ENCODE measurements at places on chromosomes 6 and 20.

DNA sequence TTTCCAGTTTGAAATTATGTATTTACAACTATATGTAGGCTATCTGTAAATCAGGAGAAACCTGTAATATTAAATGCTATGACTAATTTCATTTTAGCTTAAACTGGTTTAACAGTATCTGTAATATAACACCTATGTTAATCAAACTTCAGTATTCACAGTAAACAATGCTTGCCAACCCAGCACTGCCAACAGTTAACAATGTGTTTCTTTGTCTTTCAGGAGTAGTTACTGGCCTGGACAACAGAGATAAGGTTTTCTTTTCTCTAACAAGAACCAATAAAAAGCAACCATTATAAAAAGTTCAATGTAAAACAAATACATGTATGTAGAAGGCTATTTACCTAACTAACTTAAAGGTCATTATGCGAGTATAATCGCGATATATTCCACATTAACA lies 158.8 kb downstream of the CDK19 start:
- no peak for DNase-seq

DNA sequence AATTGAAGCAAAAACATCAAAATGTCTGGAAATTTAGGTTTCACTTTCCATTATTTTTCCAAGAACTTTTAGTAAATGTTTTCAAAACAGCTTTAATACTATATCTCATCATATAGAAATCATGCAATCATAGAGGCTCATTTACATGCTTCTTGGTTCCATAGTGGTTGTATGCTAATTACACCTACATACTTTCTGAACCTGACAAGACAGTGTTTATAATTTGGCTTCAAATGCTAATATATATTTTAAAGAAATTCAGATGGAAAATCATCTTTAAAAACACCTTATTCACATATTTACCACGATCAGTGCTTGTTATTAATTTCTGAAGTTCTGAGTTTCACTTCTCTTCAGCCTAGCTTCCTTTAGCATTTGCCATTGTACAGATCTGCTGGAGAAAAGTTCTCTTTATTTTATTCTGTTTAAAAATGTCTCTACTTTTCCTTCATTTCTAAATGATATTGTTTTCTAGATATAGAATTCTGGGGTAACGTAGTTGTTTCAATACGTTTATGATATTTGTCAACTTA lies 89.9 kb downstream of the PLCB1 start:
- DNase-seq: no peak

DNA sequence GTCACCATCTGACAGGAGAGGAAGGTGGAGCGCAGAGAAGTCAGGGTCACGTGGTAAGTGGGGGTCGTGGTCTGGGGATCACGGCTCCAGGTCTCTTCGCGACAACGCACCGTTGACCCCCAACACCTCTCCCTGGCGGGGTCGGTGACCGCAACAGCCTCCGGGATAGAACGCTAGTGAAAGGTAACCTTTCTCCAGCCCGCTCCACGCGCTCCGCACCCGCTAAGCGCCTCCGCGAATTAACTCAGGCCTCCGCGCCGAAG lies 600 bp upstream of the SYNJ2 start:
- DNase-seq: no peak

GRCh38 chr6:5112066-5112799 lies 27.1 kb downstream of the PPP1R3G start:
- DNase-seq: no peak

DNA sequence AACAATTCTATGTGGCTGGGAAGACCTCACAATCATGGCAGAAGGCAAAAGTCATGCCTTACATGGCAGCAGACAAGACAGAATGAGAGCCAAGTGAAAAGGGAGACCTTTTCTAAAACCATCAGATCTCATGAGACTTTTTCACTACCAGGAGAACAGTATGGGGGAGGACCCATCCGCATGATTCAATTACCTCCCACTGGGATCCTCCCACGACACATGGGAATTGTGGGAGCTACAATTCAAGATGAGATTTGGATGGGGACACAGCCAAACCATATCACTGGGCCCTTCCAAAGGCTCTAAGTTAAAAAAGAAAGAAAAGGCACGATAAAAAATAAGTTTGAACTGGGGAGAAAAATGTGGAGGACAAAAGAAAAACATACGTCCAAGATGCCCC lies 406.9 kb upstream of the CDH4 start:
- no peak for DNase-seq

- DNase-seq: no peak
Observed at GRCh38 chr6:57068061-57068460, 21.6 kb downstream of the KIAA1586 start.

DNA sequence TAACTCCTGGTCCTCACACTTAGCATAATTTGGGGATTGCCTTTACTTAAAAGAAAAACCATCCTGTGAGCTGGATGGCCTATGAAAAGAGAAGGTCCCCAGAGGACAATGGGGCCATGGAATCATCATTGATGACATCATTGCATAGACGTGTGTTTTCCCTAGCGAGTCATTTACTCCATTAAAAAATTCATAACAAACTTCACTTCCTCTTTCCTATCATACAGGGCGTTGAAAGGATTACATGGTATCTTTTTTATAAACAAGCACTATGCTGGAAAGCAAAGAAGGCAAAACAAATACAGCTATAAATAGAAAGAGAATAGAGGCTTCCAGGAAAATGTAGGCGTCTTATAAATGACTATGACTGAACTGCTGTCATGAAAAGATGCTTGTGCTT lies 11.3 kb upstream of the COL12A1 start:
- DNase-seq: peak; percentile 55

GRCh38 chr6:154460306-154461071 lies 50.0 kb downstream of the CNKSR3 start:
- peak; percentile 77 for DNase-seq

GRCh38 chr6:5498579-5498899 lies 237.2 kb downstream of the FARS2 start:
- DNase-seq: no peak

DNA sequence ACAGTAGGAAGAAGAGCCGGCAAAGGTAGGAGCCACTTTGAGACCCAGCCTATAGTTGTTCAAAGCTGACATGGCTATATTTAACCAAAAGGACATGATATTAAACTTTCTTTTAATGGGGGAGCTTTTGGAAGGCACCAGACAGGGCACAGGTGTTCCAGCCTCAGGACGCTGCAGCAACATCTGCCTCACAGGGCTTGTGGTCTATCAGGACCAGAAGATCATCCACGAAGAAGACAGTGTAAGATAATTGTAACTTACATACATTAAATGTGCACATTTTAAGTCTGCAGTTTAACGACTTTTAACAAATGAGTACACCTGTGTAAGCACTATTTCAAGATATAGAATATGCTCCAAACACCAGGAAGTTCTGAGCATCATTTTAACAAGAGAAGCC lies 168.2 kb upstream of the PMEPA1 start:
- no peak for DNase-seq

DNA sequence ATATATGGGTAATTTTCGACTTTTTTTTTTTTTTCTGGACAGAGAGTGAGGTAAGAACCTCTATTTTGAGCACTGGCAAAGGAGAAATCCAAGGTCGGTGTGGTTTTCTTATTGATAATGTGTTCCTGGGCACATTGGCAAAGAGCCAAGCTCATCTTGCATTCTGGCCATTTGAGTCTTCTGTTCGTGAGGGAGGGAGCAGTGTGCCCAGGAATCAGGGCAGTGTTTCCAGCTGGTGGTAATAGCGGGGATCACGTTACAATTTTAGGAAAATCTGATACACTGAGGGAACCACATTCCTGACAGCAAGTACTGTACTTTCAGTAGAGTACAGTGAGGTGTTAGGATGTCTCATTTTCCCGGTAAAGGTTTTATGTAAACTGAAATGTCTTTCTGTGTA lies 442.3 kb upstream of the MAP3K7 start:
- no peak for DNase-seq

Data from H4 (cell line).